ENCODE measurements at places on chromosomes 5 and 9.
A peak's percentile ranks its signal among the peaks of the same experiment; 100 is the strongest.

DNA sequence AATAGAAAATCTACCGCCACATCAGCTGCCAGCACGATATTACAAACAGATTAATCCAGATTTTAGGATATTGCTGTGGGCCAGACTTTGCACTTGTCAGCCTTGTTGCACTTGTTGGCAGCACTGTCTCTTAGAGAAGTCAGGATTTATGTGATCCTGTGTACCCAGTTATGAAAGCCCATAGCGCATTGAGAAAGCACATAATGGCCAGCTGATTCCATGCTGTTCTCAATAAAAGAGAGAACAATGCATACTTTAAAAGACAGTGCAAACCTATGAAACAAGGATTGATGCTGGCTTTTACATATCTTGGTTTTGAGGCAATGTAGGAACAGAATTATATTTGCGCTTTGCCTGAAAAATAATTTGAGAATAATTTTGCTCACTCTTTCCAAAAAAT lies 140.8 kb downstream of the CEP120 start:
- DNase-seq: no peak

- DNase-seq: peak; percentile 48
Observed at GRCh38 chr5:156025656-156026055, 301.3 kb upstream of the SGCD start.

DNA sequence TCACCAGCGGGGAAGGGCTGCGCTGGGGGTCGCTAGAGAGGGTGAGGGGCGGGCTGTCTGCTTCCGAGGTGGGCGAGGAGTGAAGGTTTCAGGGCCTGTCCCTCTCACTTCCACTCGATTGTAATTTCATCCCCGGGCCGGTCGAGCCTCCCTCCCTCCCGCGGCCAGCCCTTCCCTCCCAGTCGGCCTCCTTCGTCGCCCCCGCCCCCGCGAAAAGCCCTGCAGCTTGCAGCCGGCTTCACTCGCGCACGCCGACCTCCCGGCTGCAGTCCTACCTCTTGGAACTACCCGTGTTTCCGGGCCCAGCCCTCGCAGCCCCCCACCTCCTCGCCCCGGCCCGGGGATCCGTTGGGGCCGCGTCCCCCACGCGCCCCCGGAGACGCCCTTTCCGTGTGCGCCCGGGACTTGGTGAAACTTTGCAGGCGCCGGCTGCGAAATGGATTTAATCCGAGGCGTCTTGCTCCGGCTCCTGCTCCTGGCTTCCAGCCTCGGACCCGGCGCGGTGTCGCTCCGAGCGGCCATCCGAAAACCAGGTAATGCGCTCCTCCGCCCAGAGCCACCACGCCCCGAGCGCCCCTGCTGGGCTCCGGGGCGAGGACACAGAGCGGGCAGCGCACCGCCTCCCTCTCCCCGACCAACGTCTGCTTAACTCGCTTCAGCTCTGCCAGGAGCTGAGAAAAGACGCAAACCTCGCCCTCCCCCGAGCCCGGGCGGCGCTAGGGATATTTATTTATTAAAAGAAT lies at the start of gene EGFLAM:
Gene EGFLAM, plus strand, starts transcription at position 241 of the 743 bp plus-strand sequence. Its CDS starts 196 bp downstream, at position 437.
- peak; percentile 3 for DNase-seq

- DNase-seq: no peak
Observed at GRCh38 chr9:125415583-125416460, 154.2 kb downstream of the GAPVD1 start.

DNA sequence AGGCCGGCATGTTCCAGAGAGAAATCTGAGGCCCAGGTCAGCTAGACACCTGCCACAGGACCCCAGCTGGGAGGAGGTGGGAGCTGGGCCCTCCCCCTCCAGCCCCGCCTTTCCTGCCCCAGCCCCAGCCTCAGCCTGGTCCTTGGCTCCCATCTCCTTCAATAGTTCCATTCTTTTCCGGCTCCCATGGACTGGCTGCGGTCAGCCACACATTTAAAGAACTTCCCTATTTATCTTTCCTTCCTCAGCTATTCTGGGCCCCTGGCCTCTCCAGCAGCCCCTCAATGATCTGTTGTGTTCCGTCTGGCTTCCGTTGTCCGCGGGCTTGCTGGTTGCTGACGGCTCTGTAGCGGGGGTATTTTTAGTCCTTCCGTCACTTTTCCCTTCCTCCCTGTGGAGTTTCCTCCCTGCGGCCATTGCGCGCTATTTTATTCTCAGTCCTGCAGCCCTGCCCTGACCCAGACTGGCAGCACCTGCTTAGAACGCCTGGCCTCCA lies 73.8 kb downstream of the AMBP start:
- DNase-seq: no peak

DNA sequence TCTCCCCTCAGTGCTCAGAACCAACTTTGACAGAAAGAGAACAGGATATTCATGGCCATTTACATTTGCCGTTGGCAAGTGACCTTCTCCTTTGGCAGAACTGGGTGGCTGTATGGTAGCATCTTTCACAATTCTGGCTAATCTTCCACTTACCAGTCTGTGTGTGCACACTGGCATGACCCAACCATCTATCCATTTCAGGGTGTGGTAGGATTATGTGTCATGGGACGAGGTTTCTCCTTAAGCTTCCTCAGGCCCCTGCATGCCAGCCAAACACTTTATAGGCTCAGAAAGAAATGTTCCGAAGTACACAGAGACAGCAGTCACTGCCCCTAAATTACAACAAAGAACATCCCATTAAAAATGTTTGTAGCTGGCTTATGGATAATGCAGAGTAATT lies 497.1 kb downstream of the NFIB start:
- no peak for DNase-seq

- DNase-seq: no peak
Observed at GRCh38 chr9:90991953-90992352, 190.3 kb downstream of the SYK start.

- DNase-seq: no peak
Observed at GRCh38 chr5:67153292-67153691, 43.3 kb downstream of the CD180 start.

DNA sequence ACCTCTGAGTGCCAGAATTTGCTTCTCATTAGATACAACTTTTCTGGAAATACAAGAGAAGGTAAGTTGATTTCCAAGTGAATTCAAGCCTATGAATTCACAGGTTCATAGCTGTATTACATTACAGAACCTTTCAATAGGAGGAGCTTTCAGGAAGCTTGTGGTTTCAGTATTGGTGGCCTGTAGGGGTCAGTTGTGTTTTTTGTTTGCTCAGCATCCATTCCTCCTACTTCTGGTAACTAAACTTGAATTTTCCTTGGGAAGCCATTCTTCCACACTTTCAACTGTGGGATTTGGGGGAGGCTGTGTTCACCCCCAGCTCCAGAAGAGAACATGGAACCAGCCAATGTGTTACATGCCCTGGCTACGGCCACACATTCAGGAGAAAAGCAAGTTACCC lies 5.6 kb upstream of the CYSTM1 start:
- DNase-seq: no peak

DNA sequence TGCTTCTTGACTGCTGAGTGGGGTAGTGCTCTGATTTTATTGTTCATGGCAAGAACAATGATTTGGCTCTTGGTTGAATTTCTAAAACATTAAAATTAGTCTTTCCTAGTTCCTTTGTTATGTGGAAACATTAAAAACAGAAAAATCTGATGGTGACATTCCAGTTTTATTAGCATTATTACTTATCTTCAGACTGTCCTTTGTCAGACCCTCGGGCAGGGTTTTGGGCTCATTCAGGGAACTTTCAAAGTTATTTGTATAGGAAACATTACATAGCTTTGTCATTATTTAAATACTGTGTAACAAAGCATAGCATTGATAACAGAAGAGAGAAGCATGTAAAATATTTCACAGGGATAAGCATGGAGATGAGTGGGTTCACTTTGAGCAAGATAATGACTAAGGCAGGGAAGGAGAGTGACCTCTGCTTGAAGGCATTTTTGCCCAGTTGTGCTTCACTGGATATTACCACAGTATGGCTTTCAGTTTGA lies 119.9 kb downstream of the KDM4C start:
- no peak for DNase-seq

DNA sequence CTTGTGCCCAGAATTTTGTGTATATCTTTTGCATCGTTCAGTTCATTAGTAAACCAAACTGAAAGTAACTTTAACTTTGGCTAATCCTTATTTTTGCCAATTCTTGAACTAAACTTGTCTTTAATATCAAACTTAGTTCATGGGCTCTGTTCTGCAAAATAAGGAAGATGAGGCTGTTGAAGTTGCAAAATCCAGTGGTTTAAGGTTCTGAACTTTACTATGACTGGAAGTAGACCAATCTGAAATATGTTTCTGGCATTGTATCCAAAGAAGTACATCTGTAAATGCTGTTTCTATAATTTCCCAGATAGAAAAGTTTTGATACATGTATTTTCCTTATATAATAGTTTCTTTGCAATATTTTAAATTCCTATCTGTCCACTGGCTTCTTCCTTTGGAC lies 238.1 kb downstream of the CETN3 start:
- no peak for DNase-seq

GRCh38 chr9:122356627-122357026 lies 14.2 kb upstream of the PTGS1 start:
- no peak for DNase-seq

DNA sequence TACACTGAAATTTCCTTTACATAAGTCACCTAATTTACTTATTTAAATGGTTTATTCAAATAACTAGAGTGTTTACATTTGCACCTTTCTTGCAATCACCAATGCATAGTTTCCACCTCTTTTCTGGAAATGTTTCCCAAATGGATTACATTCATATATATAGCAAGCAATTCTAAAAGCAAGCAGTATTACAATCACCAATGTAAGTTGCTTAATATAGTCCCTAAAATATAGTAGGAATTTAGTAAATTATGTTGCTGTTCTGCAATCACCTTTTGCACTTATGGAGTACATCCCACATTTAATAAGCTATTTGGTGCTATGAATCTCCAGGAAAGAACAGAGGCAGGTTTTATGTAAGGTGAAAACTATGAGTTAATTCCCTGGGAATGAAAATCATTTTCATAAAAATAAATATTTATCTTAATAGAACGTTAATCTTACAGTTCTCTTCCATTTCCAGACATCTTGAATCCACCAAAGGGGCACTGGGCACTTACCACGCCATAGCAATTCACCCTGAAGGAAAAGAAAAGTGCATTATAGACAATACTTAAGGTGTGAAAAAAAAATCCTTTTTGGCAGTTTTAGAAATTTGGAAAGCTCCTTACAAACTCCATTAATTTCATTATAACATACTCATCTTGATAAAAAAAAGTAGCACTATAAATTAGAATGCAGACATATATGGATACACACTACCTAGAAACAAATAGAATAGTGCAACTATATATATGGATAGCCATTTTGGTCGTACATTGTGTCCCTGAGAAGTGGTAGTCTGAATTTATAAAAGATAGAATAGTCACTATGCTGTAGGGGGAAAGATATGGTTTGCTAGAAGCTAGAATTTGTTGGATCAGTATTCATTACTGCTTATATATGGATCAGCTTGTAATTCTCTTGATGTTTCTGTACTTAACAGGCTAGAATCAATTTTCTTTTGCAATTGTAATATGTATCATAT lies 47.1 kb downstream of the ALDH1A1 start:
- no peak for DNase-seq

GRCh38 chr5:40831346-40832210 lies 3.4 kb downstream of the RPL37 start:
- no peak for DNase-seq

GRCh38 chr9:109497226-109498153 lies 617 bp downstream of the PTPN3 start:
- DNase-seq: peak; percentile 12

- DNase-seq: peak; percentile 62
Observed at GRCh38 chr5:18745988-18746615, 1111.8 kb downstream of the TAF11L14 start.

DNA sequence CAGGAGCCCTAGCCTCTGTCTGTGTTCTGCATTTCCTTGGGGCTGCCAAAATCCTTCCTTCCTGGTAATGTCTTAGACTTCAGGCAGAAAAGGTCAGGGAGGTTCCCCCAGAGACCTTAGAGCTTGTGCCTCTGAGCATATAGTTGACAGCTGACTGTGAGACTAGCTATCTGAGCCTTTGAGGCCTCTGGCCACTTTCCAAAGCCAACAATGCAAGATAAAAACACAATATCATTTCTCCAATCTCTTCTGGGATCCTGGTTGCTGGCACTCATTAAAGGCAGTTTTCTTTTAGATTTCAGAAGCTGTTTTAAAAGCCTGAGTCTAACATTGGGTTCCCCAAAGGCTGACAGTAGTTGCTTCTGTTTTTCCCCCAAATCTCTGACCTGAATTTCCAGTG lies 13.2 kb upstream of the GLRA1 start:
- no peak for DNase-seq

- DNase-seq: no peak
Observed at GRCh38 chr5:135391116-135391868, 7.7 kb downstream of the MACROH2A1 start.

DNA sequence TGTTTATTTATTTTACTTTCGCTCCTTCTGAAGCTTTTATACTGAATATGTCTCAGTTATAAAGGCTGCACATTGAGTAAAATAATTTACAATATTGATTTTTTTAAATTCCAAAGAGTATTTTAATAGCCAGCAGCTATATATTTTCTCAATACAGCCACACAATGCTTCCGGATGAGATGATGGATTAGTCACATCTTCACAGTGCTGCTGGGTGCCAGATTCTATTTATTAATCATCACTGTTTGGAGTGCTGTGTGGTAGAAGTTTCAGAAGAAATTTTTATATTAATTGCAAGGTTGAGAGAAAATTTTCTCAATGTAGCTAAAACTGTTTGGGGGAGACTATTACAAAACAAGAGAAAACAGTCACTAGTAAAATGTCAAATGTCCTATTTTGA lies 989.8 kb downstream of the TLE4 start:
- no peak for DNase-seq

GRCh38 chr5:118598311-118598710 lies 390.0 kb downstream of the DTWD2 start:
- DNase-seq: no peak

- no peak for DNase-seq
Observed at GRCh38 chr5:136051486-136052220, 22.9 kb downstream of the TGFBI start.

GRCh38 chr5:128271859-128272464 lies 188.4 kb downstream of the SLC12A2 start:
- no peak for DNase-seq

- peak; percentile 81 for DNase-seq
Observed at GRCh38 chr5:14816999-14817761, 54.4 kb downstream of the ANKH start.

GRCh38 chr5:43396762-43397304 lies 15.4 kb downstream of the CCL28 start:
- no peak for DNase-seq

- no peak for DNase-seq
Observed at GRCh38 chr5:51684794-51685355, 301.6 kb downstream of the ISL1 start.

DNA sequence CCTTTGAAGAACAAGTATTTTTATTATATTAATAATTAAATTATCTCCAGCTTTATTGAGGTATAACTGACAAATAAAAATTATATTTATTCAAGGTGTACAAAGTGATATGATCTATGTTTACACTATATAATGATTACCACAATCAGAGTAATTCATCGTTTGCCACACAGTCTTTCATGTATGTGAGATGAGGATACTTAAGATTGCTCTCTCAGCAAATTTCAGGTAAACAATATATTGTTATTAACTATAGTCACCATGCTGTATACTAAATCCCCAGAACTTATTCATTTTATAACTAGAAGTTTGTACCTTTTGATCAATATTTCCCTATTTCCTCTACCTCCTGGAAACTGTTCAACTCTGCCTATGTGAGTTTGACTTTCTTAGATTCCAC lies 16.7 kb upstream of the CCNO start:
- DNase-seq: no peak

- DNase-seq: no peak
Observed at GRCh38 chr5:148807851-148808250, 18.6 kb upstream of the ADRB2 start.
